Activated T-helper 2 cell treated with anti-CD3 and anti-CD28 coated beads, Interferon-gamma antibody, Interleukin-2, Interleukin-4, amounts not matched to agents 10 μg/mL and 5 μg/mL and 100 μg/mL, durations not matched to agents 14 hours and 24 hours and 36 hours (primary cell): ENCODE measurements at places on chromosomes 13 and 19.

DNA sequence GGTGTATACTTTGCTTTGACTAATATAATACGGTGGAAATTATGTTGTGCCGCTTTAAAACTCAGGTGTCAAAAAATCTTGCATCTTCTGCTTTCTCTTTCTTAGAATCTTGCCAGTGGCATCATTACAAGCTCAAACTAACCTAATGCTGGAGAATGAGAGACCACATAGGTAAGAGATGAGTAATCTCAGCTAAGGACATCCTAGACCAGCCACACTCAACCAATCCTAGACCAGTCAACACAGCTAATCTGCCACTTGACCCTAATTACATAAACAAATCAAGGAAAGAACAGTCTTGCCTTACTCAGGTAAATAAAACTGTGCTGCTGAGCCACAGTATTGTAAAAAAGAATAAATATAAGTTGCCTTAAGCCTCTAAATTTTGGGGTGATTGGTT is 1323.9 kb upstream of the SPRY2 start:
- no peaks in the 10 kb centered on the region for H3K36me3 ChIP-seq
- H3K27ac ChIP-seq, result no peak overlapping the region
- no peaks in the 10 kb centered on the region for H3K4me1 ChIP-seq
- no peaks in the 10 kb centered on the region for H3K27me3 ChIP-seq
- DNase-seq, result no peak
- H3K4me3 ChIP-seq, result no peak overlapping the region

GRCh38 chr13:39020853-39021462 is 16.9 kb downstream of the PROSER1 start:
- H3K27me3 ChIP-seq, result no peaks in the 10 kb centered on the region
- no peak overlapping the region for H3K4me3 ChIP-seq
- peaks cover 73% of the 10 kb centered on the region for H3K36me3 ChIP-seq
- no peak overlapping the region for H3K27ac ChIP-seq
- DNase-seq, result no peak

DNA sequence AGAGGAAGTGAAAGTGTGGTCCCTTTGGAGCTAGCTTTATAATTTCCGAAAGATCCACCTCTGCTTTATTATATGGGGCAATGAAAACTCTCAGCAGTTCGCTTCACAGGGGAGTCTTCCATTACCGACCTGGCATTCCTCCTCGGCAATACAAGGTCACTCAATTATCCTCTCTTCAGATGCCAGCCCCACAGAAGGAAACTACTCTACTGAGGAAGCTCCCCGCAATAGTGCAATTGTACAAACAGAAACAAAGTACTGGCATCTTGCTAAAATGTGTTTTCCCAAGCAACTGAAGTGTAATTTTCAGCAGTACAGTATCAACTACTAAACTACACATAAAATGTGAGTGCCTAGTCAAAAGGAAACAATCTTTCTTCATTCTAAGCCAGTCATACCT is 702.0 kb downstream of the PCDH9 start:
- no peak for DNase-seq
- H3K27me3 ChIP-seq, result no peaks in the 10 kb centered on the region
- no peaks in the 10 kb centered on the region for H3K36me3 ChIP-seq

- H3K27ac ChIP-seq, result no peak overlapping the region
- H3K4me1 ChIP-seq, result peaks cover 2% of the 10 kb centered on the region
- peaks cover 26% of the 10 kb centered on the region for H3K27me3 ChIP-seq
- no peaks in the 10 kb centered on the region for H3K36me3 ChIP-seq
- H3K4me3 ChIP-seq, result no peak overlapping the region
Measured at GRCh38 chr13:20126541-20127261, 34.2 kb downstream of the GJA3 start.

DNA sequence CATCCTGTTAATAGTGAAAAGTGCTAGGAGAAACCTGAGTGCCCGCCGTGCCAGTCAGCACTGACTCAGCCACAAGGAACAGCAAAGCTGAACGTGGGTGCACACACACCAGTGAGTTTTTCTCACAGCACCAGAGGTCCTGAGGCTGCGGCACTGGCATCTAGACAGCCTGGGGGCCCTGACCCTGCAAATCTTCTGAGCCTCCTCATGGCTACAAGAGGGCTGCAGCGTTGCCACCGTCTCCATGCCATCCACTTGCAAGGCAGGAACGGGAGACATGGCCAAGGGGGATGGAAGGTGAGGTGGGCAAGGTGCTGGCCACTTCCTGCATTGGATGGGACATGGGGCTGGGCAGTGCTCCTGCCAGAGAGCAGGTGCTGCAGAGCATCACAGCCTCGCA is 211.2 kb upstream of the SOX1 start:
- no peak for DNase-seq
- H3K4me1 ChIP-seq, result no peaks in the 10 kb centered on the region
- H3K4me3 ChIP-seq, result no peak overlapping the region
- H3K27ac ChIP-seq, result no peak overlapping the region
- no peaks in the 10 kb centered on the region for H3K36me3 ChIP-seq
